Activated CD4-positive, CD25-positive, alpha-beta regulatory T cell (primary cell): ENCODE measurements at places on chromosomes 13 and 19.

DNA sequence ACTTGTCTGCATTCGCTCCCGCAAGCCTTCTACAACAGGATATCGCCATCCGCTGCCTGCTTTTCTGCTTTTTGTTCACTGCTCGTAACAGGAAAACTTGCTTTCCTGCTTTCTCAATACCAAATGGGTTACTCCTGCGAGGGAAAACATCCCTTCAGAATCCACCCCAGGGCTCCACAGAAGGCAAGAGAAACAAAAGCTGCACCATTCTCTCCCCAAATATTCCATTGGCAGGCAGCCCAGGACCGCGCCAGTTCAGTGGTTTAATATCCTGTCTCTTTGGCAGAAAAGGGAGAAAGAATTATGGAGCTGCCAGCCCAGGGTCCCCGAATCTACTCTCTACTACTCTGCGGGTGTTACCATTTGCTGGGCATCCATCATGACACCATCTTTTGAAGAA lies 84.7 kb upstream of the DOCK9 start:
- DNase-seq = no peak

DNA sequence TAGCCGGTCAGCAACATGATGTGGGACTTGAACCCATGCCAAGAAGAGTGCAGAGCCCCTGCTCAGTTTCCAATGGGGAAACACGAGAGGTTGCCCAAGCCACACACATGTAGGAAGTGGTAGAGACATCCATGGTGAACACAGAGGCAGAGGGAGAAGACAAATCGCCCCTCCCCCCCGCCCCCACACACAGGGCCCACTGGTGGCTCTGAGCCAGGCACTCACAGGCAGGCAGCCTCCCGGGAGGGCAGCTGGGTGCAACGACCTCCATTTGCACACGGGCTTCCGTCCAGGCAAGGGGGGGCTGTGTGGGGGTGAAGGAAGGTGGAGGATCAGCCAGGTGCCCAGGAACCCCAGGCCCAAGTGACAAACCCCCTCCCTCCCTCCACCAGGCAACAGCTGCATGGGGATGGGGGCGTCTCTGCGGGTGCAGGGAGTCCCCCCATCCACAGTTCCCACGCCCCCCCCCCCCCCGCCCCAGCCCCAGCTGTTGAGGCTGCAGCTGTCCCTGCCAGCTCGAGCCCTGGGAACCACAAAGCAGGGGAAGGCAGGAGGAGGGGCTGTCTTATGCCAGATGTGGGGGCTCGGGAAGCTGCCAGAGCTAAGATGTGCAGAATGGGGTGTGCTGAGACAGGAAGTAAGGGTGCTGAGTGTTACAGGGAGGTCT lies 3.4 kb downstream of the NOTCH3 start:
- DNase-seq = no peak

DNA sequence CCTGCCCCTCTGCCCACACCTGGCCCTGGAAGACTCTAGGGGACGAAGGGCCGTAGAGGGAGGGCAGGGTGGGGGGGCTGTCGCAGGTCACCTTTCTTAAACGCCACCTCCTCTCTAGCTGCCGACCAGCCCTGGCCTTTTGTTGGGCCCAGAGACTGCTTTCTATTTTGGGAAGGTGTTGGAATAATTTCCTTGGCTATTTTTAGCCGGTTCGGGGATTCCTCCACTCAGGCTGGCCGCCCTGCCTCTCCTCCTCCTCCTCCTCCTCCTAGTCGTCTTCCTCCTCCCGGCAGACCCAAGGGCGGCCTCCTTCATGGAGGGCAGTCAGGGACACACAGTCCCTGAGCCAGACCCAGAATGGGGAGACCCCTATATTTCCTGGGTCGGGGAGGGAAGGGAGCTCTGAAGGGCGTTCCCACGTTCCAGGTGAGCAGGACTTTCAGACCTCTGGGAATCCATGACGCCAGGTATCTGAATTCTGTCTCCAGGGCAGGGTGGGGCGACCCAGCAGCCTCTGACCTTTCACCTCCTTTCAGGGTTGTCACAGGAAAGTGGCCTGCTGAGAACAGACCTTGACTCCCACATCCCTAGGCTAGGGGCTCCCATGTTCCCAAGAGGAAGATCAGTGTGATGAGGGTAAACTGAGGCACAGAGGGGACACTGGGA lies 19.9 kb downstream of the GADD45B start:
- DNase-seq = no peak

DNA sequence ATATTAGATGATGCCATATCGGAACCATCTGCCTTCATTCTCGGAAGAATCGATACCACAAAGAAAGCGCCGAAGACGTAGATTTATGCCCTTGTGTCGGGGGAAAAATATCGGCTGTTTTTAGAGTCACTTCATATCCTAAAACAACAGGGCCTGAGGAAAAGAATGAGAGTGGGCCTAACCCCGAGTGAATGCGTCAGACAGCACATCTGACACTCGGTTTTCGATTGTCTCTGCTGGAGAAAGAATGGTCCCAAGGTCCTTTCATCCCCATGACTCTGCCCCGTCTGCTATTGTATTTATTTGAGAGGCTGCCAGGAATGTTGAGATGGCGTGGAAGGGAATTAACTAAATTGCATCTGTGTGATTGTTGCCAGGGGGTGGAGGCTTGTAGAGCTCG lies 46.1 kb downstream of the CHST8 start:
- no peak for DNase-seq

DNA sequence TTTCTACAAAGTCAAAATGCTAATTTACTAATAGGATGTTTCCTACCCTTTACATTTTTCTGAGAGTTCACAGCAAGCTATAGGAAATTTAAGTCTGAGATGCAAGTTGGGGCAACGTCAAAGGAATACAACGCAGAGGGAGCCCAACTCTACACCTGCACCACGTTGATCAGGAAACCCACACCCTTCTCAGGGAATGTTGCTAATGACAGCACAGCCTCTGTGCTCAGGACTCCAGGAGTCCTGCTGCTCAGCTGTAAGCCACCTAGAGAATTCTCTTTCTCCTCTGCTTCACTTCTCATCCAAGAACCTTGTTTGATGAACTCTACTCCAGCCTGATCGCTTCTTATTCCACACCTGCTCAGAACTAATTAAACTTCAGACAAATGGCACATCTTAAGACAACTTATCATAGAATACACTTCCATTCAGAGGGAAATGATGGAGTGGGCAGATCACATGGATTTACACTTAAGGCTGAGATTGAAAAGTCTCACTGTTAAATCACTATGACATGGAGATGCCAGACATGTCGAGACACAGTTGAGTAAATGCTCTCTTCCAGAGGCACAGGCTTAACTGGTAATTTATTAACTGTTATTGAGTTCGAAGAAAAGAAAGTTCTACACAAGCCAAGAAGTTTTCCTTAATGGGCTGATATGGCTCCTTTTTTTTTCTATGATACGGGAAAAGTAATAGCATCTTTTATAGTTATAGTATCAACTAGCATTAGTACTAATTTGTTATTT lies 811.6 kb upstream of the ARGLU1 start:
- no peak for DNase-seq

GRCh38 chr13:71589032-71589431 lies 278.0 kb downstream of the DACH1 start:
- DNase-seq = no peak

DNA sequence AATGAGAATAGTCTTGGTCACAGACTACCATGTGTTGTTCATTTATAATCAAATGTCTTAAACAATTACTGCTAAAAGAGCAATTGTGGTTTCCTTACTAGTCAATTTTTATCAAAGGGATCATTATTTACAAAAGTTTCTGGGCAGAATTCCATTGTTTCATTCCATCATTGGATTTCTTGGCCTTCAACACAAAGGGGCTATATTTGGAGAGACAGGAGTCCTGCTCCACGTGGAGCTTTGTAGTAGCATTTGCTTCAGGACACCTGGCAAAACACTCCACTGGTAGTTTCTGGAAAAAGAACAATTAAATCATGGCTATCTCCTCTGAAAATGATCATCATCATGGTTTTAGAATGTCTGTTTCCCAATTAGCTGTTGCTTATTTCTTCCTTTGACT lies 22.3 kb upstream of the STARD13 start:
- DNase-seq = no peak

- no peak for DNase-seq
Measured at GRCh38 chr13:44713788-44714469, 137.8 kb upstream of the TSC22D1 start.

GRCh38 chr13:71605744-71606143 lies 261.3 kb downstream of the DACH1 start:
- DNase-seq = no peak

- no peak for DNase-seq
Measured at GRCh38 chr19:1042689-1043511, 3.0 kb downstream of the ABCA7 start.

GRCh38 chr13:59880468-59880867 lies 283.3 kb downstream of the DIAPH3 start:
- DNase-seq = no peak

GRCh38 chr13:102400675-102401145 lies 1.1 kb downstream of the FGF14 start:
- no peak for DNase-seq

DNA sequence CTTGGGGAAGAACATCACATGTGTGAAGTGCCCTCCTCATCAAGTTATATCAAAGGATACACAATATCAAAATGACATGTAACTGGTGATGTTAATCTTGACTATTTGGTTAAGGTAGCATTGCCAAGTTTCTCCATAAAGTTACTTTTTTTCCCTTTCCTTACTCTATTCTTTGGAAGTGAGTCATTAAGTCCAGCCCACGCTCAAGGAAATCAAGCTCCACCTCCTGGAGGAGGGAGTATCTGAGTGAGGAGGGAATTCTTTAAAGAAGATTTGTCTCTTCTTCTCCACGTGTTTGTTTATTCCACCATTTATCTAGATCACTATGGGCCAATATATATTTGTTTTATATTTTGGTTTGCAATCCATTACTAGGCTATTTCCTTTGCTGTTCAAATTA lies 33.6 kb upstream of the FNDC3A start:
- no peak for DNase-seq

DNA sequence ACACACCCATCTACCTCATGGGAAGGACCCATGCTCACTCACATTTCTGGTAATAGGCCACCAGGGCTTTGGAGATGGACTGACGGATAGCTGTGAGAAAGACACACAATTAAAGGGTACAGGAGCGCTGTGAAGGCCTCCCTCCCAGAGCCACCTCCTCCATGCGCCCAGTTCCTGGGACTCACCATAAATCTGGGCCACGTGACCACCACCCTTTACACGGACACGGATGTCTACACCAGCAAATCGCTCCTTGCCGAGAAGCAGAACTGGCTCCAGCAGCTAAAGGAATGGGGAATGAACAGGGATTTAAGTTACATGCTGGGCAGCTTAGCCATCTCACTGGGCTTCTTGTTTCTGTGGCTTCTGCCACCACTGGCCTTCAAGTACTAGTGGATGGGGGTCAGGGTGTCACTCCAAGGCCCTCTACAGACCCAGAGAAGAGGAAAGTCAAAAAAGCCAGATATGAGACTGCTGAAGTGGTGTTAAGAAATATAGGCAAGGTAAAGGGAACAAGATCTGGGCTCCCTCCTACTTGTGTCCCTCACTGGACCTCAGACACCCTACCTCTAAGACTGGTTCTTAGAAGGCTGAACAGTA lies 2.2 kb downstream of the RPS16 start:
- DNase-seq = no peak

GRCh38 chr19:46373491-46374359 lies 26.8 kb downstream of the PPP5C start:
- DNase-seq = no peak

- no peak for DNase-seq
Measured at GRCh38 chr13:101412076-101412475, 4.2 kb downstream of the NALCN start.

DNA sequence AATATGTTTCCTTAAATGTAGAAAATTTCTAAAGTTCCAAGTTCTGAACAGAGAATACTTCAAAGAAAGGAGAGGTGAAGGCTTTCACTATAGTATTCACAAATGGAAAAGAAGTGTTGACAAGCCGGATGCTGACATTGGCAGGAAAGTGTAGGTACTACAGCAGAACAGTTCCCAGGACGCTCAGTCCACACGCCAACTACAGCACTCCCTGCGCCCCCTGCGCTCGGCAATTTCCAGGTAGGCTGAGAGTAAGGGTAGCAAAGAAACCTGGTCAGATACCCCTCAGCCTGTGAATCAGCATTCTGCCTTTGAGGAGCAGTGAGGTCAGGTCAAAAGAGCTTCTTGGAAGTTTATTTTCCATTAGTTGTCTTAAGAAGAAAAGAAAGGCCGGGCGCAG lies 115.3 kb downstream of the NALCN start:
- no peak for DNase-seq

DNA sequence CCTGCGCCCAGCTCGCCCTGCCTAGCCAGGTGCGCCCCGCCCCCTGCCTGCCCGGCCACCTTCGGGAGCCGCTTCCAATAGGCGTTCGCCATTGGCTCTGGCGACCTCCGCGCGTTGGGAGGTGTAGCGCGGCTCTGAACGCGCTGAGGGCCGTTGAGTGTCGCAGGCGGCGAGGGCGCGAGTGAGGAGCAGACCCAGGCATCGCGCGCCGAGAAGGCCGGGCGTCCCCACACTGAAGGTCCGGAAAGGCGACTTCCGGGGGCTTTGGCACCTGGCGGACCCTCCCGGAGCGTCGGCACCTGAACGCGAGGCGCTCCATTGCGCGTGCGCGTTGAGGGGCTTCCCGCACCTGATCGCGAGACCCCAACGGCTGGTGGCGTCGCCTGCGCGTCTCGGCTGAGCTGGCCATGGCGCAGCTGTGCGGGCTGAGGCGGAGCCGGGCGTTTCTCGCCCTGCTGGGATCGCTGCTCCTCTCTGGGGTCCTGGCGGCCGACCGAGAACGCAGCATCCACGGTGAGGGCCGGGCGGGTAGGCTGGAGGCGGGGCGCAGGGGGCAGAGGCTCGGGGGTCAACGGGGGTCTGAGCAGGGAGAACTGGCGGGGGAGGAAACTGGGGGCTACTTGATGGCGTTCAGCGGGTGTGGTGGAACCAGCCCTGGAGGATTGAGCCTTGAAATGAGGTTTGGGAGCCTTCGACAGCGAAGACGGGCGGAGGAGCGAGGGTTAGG lies at the start of gene SPINT2:
SPINT2 (plus strand) TSS at position 88 of the 727 bp plus-strand sequence; CDS start at position 408, 320 bp downstream.
- peak; percentile 29 for DNase-seq

DNA sequence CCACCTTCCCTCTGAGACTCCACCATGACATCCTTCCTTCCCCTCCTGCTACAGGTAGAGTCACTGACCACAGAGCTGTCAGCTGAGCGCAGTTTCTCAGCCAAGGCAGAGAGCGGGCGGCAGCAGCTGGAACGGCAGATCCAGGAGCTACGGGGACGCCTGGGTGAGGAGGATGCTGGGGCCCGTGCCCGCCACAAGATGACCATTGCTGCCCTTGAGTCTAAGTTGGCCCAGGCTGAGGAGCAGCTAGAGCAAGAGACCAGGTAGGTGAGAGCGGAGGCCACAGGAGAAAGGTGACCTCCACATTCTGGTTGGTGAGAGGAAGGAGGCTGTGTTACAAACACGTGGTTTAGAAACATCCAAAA lies 27.6 kb downstream of the KCNC3 start:
- no peak for DNase-seq

GRCh38 chr13:71870100-71870499 lies 3.1 kb upstream of the DACH1 start:
- no peak for DNase-seq
